CD4-positive, alpha-beta T cell (primary cell): ENCODE measurements at places on chromosomes 2 and 18.
A peak's percentile ranks its signal among the peaks of the same experiment; 100 is the strongest.

- DNase-seq: no peak
Observed at GRCh38 chr2:169011698-169012097, 19.4 kb downstream of the ABCB11 start.

- no peak for DNase-seq
Observed at GRCh38 chr2:158482594-158482993, 25.8 kb downstream of the PKP4 start.

- no peak for DNase-seq
Observed at GRCh38 chr2:226766352-226767055, 33.1 kb downstream of the IRS1 start.

DNA sequence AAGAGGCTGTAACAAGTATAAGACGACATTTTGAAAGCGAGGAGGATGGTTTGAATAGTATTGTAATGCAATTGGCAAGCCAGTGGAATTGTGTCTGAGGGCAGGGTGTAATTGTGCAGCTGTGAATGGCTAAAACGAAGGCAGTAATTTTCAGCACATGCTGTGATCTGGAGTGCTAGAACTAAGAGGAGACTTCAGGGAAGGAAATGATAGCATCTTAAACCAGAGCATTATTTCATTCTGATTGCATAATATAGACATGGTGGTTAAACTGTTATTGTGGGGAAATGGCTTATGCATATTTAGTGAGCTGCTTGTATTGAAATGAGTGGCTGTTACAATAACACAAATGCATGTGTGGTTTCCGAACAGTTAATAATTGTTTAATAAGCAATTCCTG, 36.3 kb downstream of the THSD7B start:
- DNase-seq: no peak

- no peak for DNase-seq
Observed at GRCh38 chr2:217717646-217718045, 285.1 kb downstream of the TNS1 start.

DNA sequence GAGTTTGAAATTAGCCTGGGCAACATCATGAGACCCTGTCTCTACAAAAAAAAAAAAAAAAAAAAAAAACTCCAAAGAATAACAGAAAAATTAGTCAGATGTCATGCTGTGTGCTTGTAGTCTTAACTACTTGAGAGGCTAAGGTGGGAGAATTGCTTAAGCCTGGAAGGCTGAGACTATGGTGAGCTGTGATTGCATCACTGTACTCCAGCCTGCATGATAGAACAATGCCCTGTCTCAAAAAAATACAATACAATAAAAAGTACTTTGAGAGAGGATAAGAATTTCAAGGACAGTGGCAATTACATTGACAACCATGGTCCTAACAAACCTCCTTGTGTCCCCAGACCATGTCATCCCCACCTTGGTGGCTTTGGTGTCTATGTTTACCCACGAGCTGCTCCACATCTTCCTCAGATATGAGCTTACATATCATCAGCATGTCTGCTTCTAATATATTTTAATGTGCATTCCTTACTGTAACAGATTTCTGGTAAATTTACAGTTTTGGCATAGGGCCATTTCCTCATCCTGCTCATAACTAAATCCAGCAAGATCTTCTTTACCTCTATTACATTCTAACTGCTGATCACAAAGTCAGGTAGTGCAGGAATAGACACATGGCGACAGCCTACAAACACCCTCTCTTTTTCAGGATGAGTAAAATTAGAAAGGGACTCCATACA, 437.7 kb upstream of the HNRNPA3 start:
- DNase-seq: no peak

GRCh38 chr2:112942654-112943002, 31.7 kb downstream of the IL37 start:
- DNase-seq: no peak

- DNase-seq: no peak
Observed at GRCh38 chr2:100670232-100670631, 107.4 kb downstream of the PDCL3 start.

- no peak for DNase-seq
Observed at GRCh38 chr2:67733517-67733916, 329.3 kb downstream of the C1D start.

GRCh38 chr2:201996006-201996405, 37.6 kb upstream of the FZD7 start:
- DNase-seq: no peak

- DNase-seq: no peak
Observed at GRCh38 chr2:176704282-176704858, 435.1 kb downstream of the MTX2 start.

GRCh38 chr2:225735844-225736243, 336.3 kb downstream of the NYAP2 start:
- no peak for DNase-seq

- DNase-seq: no peak
Observed at GRCh38 chr2:117933884-117934354, 80.0 kb downstream of the CCDC93 start.

DNA sequence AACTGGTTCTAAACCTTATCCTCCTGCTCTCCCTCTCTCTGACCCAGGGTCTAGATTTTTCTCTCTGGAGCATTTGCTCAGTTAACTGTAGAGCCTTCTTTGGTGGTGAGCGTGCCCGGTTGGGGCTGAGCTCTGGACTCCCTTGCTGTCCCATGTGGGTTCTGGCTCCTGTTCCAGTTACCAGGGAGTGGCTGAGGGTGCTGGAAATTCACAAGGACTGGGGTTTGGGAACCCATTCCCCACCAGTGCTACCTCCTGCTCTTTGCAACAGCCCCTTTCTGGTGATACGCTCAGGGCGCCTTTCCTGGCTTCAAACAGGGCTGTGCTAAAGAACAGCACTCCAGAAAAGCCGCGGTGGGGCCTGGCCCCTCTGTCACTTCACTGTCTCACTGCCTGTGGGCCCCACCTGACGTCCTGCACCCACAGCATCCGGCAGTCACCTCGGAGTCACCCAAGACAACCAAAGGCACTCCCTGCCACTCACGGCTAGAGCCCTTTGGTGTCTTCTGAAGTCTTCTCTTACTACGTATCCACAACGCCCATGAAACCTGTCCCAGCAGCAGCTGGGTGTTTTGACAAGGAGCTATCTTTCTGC, 41.3 kb downstream of the CAPN13 start:
- DNase-seq: no peak

DNA sequence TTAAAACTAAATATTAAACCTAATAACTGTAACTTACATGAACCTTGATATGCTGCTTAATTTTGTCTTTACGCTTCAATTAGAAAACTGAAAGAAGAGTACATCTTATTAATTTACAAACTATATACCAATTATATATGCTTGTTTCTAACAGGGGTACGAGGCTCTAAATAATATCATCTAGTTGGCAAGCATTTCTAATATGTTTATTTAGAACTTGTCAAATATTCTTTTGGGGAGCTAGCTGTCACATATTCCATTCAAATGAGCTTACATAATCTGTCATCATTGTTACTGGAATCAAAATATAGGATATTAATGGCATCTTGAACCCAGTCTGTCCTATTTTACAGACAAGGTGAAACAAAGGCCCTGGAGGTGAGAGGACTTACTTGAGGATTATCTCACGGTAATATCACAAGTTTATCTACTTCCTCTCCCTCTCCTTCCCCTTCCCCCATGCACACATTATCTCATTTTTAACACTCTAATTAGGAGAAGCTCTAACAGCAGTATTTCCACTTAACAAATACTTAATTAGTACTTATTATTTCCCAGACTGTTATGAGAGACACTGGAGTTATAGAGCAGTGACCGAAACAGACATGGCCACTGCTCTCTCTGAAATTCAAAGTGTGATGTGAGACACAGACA, 3.5 kb downstream of the PRKD3 start:
- DNase-seq: no peak

DNA sequence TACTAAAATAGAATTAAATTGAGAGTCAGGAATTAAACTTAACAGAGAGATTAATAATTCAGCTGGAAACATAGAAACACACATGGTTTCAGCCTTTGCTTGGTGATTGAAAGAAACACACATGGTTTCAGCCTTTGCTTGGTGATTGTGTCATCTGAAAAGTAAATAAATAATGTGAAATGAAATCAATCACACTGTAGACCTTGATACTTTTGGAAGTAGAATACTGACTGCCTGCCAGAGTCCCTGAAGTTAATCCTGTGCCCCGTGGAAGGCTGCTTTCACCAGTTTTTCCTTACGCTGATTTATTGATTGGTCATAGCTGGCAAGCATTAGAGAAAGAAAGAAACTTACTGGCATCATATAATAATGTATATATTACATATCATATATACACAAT, 1252.7 kb upstream of the FAM98A start:
- no peak for DNase-seq

- no peak for DNase-seq
Observed at GRCh38 chr18:3970929-3971328, 484.2 kb downstream of the DLGAP1 start.

DNA sequence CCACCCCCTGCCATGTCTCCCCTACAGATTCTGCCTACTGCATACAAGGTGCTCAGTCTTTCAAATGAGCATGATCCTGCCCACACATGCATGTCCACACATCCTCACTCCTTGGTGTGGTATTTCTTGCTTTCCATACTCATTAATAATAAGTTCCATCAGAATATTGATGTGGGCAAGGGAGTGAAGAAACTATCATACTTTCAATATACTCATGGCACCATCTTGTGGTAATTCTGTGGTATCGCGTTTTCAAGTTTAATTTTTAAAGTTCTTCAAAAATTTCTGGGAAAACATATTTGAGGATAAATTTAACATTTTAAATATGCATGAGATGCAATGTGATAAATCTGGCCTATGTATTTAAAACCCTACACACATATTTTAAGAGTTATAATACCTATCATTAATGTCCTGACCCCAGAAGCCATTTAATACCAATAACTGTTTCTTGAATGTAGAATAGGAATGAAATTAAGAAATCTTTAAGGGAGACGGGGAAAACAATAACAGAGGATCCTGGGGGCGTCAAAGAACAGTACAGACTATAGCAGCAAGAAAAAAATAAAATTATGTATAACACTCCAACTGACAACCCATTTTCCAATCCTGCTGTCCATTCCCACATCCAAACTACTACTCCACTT, 110.1 kb downstream of the ZNF385B start:
- no peak for DNase-seq

DNA sequence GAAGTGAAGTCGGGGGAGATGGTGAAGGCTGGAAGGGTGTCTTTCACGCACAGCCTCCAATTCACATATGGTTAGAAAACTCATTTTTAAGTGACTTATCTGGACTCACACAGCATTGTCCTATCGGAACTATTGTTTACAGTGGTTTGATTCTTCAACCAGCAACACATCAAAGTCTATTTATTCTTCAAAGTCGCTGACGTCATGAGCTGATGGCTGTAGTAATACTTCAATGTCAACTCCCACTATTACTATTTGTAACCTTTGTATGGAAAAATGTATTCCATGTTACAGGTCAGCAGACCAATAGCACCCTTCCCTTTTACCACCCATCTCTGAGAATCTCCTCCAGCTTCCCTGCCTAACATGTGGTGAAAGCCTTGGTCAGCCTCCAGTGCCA, 47.8 kb upstream of the TMEM163 start:
- DNase-seq: no peak

GRCh38 chr2:25387876-25388449, 46.2 kb upstream of the DNMT3A start:
- DNase-seq: no peak

DNA sequence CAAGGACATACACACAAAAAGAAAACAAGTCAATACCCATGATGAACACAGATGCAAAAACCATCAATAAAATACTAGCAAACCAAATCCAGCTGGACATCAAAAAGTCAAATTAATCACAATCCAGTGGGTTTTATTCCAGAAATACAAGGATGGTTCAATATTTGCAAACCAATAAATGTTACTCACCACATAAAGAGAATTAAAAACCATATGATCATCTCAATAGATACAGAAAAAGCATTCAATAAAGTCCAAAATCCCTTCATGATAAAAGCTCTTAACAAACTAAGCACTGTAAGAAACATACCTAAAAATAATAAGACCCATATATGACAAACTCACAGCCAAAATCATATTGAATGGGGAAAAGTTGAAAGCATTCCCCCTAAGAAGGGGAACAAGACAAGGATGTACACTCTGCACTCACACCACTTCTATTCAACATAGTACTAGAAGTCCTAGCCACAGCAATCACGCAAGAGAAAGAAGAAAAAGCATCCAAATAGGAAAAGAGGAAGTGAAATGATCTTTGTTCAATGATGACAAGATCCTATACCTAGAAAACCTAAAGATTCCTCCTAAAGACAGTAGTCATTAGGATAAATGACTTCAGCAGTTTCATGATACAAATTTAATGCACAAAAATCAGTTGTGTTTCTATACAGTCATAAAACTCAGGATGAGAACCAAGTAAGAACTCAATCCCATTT, 62.6 kb downstream of the TRAPPC8 start:
- no peak for DNase-seq

- peak; percentile 18 for DNase-seq
Observed at GRCh38 chr18:46555724-46556123, 101.3 kb downstream of the LOXHD1 start.

GRCh38 chr2:17156086-17156485, 362.2 kb downstream of the RAD51AP2 start:
- no peak for DNase-seq

- no peak for DNase-seq
Observed at GRCh38 chr2:61438670-61439069, 32.2 kb downstream of the USP34 start.

DNA sequence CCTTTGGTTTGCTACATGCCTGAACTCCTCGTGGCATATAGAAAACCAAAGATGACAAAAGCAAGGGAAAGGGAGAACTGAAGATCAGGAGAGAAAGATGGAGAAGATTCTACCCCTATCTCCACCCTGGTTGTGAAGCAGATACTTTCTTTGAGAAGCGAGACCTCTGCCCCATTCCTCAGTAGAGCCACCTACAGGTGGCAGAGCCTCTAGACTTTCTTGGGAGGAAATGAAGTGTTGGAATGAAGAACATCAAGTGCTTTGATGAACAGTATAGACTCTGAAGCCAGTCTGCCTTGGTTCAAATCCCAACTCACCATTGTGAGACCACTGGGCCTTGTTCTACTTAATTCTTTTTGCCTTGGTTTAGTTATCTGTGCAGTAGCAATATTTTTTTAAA, 348.8 kb upstream of the ETAA1 start:
- DNase-seq: no peak

- no peak for DNase-seq
Observed at GRCh38 chr2:228181098-228182019, at the start of gene SPHKAP. SPHKAP (minus strand) TSS chr2:228181687; CDS start chr2:228181598, 89 bp downstream.

DNA sequence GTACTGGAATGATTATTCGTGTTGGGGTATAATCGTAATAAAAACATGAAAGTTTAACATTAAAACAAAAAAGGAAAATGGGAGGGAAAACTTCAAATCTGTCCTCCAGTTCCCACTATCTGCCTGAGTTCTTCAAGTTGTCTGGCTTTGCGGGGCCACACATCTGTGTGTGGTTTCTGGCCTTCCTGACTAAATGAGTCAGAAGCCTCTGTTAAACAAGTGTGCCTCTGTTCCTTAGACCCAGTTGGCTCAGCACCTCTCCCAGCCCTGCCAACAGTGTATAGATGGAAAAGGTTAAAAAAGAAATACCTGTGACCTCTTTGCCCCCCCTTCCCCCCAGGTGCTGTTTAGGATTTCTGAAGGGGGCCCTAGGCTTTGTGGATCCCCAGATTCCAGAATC, 30.2 kb downstream of the XDH start:
- no peak for DNase-seq

- DNase-seq: no peak
Observed at GRCh38 chr2:119261493-119262225, 38.0 kb downstream of the STEAP3 start.

DNA sequence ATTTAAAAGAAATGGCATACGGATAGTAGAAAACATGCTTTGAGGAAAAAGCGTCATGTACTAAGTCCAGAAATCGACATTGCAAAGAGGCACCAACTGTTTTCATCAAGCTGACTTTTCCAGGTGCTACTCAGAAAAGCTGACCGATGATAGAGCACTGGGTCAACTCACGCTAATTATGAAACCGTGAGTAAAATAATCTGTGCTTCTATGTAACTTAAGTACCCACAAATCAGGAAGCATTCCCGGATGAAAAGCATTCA, 353 bp upstream of the NUP35 start:
- no peak for DNase-seq
